B cell (primary cell): ENCODE measurements at places on chromosomes 16 and 17.

GRCh38 chr17:35700150-35700549 lies 31.3 kb upstream of the RASL10B start:
- no peak for DNase-seq

DNA sequence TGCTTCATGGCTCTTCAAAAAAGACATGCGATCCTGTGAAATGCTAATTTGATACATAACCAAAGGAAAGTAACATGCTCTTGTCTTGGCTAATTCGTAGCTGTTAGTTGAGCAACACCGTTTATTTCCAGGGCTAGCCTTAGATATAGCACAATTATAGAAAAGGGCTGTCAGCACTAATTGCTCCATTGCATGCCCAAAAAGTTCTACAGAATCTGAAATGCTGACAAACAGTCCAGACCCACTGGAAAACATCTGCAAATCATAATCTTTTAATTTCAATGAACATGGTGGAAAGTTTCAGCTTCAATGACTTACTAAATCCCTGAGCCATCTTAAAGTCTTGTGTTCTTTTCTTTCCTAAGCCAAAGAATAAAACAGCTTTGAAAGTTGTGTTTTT lies 42.9 kb upstream of the NUDT7 start:
- DNase-seq, result no peak

- no peak for DNase-seq
These were observed 368.8 kb downstream of the SLC39A11 start for GRCh38 chr17:72723711-72724110.

DNA sequence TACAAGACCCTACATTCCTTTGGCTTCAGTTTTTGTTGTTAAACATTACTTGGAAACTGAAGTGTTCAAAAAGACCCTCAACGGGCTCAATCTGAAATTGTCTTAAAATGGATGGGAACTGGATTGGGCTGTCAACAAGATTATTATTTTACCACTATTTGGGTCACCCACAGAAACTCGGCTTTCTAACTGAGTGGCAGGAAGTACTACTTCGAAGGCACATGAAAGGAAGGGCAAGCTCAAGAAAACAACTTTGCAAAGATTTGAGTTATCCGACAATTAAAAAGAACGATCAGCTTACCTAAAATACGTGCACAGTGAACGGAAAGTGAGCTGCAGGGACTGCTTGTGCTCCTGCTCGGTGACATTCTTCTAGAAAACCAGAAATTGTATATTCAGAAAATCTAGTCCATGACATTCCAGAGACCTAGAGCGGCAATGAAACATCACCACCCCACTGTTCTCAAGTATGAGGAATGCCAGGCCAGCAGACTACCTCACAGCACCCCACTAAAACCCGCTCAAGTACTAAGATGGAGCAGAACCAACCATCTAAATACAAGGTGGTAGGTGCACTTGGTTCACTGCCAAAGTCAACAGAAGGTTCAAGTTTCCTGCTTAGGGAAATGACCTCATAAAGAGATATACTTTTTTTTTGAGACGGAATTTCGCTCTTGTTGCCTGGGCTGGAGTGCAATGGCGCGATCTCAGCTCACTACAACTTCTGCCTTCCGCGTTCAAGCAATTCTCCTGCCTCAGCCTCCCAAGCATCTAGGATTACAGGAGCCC lies 60.5 kb downstream of the ZZEF1 start:
- no peak for DNase-seq

DNA sequence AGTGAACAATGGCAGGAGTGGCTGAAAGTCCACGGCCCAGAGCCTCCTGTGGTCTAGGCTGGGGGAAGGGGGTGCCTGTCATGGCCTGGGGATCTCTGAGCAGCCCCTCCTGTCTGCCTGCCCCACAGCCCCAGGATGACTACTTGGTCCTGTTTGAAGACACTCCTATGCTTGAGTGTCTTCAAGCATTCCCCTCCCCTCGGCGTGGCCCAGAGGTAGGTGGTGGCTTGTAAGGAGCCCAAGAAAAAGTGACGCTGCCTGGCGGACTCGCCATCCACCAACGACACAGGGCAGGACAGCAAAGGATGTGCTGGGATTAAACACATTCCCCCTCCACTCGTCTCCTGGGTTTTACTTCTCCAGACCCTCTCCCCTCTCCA lies 5.7 kb downstream of the SULT1A1 start:
- DNase-seq, result no peak

GRCh38 chr16:87291944-87292343 lies 25.2 kb downstream of the C16orf95 start:
- no peak for DNase-seq

- DNase-seq, result no peak
These were observed 24.8 kb upstream of the MPRIP start for GRCh38 chr17:17017343-17018014.

DNA sequence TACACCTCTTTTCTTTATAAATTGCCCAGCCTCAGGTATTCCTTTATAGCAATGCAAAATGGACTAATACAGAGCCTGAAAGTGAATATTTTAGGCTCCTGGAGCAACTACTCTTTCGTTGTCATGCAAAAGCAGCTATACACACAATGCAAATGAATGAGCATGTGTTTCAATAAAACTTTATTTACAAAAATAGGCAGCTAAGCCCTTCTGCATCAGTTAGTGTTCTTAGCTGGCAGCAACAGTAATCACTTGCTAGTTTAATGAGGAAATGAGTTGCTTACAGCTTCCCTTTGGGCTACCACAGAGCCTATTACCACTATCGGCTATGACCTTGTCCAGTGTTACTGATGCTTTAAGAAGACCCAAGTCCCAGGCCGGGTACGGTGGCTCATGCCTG lies 402.9 kb downstream of the XYLT1 start:
- no peak for DNase-seq

- DNase-seq, result peak; percentile 52
These were observed 1.9 kb downstream of the PFN1 start for GRCh38 chr17:4946312-4946976.

DNA sequence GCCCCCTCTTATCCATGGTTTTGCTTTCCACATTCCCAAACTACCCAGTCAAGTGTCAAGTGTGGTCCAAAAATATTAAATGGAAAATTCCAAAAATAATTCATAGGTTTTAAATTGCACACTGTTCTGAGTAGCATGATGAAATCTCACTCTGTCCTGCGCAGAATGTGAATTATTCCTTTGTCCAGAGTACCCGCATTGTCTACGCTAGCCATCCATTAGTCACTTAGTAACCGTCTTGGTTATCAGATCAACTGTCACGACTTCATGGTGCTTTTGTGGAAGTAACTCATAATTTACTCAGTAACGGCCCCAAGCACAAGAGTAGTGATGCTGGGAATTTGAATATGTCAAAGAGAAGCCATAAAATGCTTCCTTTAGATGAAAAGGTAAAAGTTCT lies 94.9 kb downstream of the SLC39A11 start:
- no peak for DNase-seq

GRCh38 chr16:53131363-53132071 lies 76.7 kb downstream of the CHD9 start:
- DNase-seq, result peak; percentile 68

GRCh38 chr16:12206098-12206748 lies 229.7 kb downstream of the SNX29 start:
- DNase-seq, result no peak

DNA sequence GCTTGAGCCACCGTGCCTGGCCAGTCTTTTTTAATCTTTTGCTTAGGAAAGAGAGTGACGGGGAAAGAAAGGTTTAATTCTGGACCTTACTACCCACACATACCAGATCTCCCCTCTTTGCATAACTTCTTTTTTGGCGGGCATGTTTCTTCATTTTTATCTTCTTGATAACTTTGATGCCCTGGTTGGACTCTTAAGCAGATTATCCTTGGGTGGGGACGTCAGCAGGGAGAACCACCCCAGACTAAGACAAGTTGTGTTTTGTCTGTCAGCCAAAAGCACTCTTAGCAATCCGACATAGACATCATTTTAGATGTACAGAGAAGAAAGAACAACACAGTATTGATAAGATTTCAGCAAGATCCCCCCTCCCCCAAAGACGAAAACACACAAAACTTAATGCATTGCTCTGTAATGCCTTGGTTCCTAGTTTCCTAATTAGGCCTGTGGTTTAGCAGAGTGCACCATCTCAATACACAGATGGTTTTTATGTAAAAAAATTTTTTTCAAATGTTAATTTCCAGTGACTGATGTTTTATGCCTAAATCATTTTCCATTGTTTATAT lies 99.9 kb downstream of the MSI2 start:
- peak; percentile 32 for DNase-seq

- peak; percentile 63 for DNase-seq
These were observed at the start of gene HAP1 for GRCh38 chr17:41734139-41734948. Gene HAP1, minus strand, starts transcription at chr17:41734643. Its CDS starts 9 bp downstream, at chr17:41734634.

DNA sequence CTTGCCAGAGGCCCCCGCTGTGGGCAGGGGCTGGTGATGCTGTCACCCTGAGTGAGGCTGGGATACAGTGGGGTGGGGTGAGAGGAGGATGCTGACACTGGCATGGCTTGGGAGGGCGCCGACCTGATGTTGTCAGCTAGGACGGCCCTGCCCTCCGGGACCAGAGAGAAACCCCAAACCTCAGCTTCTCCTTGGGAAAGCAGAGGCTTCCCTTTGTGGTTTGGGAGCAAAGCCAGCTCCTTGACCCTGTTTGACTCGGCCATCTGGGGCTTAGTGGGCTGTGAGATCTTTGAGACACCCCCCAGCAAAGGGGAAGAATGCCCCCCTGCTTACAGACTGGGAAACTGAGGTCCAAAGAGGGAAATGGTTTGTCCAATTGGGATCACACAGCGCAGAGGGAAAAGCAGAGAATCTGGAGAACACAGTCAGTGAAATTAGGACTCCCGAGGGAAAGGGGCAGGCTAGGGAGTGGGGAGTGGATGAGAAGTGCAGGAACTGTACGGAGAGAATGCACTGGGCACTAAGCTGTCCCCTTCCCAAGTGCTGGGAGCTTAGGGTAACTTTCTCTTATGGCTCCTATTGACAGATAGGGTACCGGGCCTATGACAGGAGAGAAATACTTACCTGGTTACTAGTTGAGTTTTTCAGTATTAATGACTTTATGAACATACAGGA lies 40.7 kb upstream of the DLX4 start:
- no peak for DNase-seq

GRCh38 chr16:54935266-54935968 lies 4.8 kb downstream of the IRX5 start:
- no peak for DNase-seq

DNA sequence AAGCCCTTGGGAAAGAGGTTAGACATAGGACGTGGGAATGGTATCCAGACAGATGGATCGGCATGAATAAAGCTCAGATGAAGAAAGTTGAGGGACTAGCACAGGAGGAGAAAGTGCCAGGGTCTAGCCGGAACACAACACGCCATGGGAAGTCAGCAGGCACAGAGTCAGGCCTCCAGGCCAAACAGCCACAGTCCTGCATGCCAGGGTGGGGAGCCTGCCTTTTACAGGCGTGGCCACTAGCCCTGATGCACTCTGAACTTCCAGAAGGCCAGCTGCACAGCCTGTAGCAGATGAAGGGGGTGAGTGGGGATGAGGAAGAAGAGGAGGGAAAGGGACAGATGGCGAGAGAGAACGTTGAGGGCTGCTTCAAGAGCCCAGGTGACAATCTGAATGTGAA lies 5.2 kb downstream of the B9D1 start:
- no peak for DNase-seq

GRCh38 chr17:37170881-37171425 lies 204.8 kb upstream of the C17orf78 start:
- DNase-seq, result no peak

DNA sequence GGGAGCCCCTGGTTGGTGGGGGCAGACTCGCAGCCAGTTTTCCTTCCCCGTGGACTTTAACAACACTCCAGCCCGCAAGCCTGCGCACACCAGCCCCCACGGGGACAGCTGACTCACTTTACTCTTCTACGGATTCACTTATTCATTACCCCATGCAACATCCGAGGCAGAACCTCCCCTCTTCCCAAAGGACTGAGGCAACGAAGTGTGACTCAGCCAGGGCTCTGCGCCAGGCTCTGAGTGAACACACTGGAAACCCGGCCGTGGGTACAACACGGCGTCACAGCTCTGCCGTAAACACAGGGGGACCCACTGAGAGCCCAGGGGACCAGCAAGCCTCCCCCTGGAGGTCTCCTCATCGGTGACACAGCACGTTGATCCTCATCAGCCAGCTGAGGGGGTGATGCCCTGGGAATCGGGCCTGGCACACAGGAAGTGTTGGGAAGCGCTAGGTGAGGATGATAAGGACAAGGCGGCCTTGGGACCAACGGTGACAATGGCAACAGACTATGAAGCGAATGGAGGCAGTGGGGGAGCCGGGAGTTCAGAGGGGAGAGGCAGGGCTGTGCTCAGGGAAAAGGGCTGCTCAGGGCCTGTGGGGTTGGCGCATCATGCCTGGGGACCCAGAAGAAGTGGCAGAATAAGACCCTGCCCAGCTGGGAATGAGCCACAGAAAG lies 14.6 kb downstream of the COTL1 start:
- no peak for DNase-seq

GRCh38 chr17:80106751-80107150 lies 5.4 kb downstream of the GAA start:
- no peak for DNase-seq

GRCh38 chr17:78214016-78214705 lies at the start of gene BIRC5:
Gene BIRC5, plus strand, starts transcription at chr17:78214253. Its CDS starts 64 bp downstream, at chr17:78214317.
- peak; percentile 91 for DNase-seq

GRCh38 chr16:65281586-65281985 lies 159.7 kb upstream of the CDH11 start:
- DNase-seq, result no peak

DNA sequence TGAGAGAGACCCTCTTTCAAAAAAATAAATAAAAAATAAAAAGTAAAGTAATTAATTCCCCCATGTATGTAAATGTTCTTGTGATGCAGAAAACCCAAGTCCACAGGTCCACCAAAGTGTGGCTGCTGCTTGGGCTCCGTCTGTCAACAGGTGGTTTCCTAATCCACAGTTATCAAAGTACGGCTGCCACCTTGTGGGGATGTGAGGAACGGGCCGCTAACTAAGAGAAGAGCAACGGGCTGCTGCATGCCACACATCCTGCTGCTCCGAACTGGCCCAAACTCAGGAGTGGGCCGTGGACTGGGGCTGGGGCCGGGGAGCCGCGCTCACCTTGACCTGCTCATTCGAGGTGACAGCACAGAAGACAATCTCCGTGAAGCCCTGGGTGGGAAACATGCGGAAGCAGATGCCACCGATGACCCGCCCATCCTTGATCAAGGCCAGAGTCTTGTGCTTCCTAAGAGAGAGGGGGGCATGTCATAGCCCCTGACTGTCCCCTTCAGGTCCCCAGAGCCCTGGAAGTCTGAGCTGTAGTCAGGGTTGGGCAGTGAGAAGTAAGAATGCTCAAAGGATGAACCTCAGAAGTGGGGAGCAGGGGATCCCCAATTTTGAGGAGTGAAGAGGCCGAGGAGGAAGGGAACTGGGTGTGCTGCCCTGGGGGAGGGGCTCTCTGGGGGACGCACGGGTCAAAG lies 4.3 kb downstream of the KAT2A start:
- DNase-seq, result peak; percentile 90

- DNase-seq, result no peak
These were observed 135.0 kb downstream of the CDK5R1 start for GRCh38 chr17:32621612-32622312.

- DNase-seq, result no peak
These were observed 356.0 kb downstream of the C16orf95 start for GRCh38 chr16:86961171-86961601.

- no peak for DNase-seq
These were observed 117.0 kb downstream of the RGS9 start for GRCh38 chr17:65254166-65254565.

GRCh38 chr17:11331547-11332513 lies 90.8 kb downstream of the SHISA6 start:
- no peak for DNase-seq
